ENCODE measurements at places on chromosomes 12 and 14. TPM values are rescaled to one million over a fixed set of nuclear protein-coding genes. Genes with fewer than 3 reads are reported as not detected.

- DNase-seq, result no peak
These were observed 55.3 kb downstream of the RAD52 start for GRCh38 chr12:894226-894625.

- DNase-seq, result no peak
These were observed 722.2 kb downstream of the TMEM121 start for GRCh38 chr14:106248321-106249192.

GRCh38 chr14:28771168-28771567, 4.6 kb downstream of the FOXG1 start:
- DNase-seq, result no peak

GRCh38 chr12:1058423-1058822, 67.4 kb downstream of the ERC1 start:
- DNase-seq, result no peak

GRCh38 chr14:61561104-61561503, 134.2 kb upstream of the HIF1A start:
- no peak for DNase-seq

DNA sequence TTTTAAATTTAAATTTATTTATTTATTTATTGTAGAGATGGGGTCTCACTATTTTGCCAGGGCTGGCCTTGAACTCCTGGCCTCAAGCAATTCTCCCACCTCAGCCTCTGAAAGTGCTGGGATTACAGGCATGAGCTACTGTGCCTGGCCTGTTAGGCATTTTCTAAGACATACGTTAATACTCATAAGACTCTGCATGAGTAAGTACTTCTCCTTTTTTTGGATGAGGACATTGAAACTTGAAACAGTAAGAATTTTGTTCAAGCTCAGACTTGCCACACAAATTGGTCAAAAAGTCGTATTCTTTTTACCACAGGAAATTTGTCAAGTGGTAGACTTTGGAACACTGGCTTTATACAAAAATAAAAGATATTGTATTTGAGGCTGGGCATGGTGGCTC, 187.4 kb upstream of the RASSF8 start:
- no peak for DNase-seq

DNA sequence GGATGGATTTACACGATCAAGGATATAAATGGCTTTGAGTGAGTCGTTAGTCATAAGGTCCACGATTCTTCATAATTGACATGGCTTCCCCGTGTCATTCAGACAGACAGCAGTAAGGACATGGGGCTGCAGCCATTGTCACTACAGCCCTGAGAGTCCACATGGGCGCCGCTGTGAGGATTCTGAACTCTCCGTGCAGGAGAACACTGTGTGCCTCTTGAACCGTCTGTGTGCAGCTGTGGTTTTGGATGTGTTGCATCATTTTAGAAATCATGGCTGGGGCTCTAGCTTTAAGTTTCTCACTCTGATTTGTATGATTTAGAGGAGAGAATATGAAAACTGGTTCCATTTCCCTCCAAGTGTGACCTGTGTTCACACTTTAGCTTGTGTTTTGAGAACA, 47.2 kb downstream of the NPAS3 start:
- DNase-seq, result no peak

DNA sequence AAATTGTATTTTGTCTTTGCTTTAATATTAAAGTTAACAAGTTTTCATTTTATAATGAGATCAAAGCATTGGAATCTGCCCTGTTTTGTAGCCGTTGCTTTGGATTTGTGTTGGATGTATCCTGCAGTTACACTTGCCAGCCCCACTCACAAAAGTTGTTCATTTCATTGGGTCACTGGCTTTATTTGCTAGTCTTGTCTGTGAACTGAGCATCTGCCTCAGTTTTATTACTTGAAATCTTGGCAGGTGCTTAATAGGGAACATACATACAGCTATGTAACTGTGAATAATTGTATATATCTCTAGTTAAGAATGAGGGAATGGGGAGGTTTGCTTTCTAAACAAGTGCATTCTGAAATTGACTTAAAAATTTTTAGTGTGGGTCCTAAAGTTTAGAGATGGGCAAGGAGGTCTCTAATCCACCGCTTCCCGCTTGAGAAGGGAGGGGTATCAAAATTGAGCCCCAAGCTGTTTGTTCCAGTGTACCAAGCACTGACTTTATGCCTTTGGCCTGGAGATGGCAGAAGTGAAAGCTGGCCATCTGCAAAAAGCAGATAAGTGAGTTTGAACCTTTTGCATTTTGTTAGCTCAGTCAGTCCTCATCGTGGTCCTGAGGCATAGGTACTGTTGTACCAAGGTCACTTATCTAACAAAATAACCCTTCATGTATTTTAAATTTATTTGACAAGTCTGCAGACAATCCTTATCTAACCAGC, 9.3 kb downstream of the EIF5 start:
- no peak for DNase-seq

GRCh38 chr12:123111498-123112165, 39.3 kb downstream of the PITPNM2 start:
- DNase-seq, result no peak

Gene GNG2
- 6.3 TPM for total RNA-seq

Gene RIN3
- total RNA-seq, result 6.6 TPM

Gene POTEM
- total RNA-seq, result not detected

Gene KCNH5
- not detected for total RNA-seq

Data from right atrium auricular region (tissue), 2 donors.